ENCODE measurements at places on chromosomes 3 and 15.

GRCh38 chr3:186772701-186773417 lies 10.5 kb upstream of the EIF4A2 start:
- no peak for DNase-seq

- DNase-seq: no peak
Measured at GRCh38 chr3:53763353-53763752, 82.9 kb downstream of the CHDH start.

- DNase-seq: no peak
Measured at GRCh38 chr3:120157681-120158080, 63.4 kb upstream of the GSK3B start.

- no peak for DNase-seq
Measured at GRCh38 chr15:52220251-52220650, 29.1 kb upstream of the GNB5 start.

DNA sequence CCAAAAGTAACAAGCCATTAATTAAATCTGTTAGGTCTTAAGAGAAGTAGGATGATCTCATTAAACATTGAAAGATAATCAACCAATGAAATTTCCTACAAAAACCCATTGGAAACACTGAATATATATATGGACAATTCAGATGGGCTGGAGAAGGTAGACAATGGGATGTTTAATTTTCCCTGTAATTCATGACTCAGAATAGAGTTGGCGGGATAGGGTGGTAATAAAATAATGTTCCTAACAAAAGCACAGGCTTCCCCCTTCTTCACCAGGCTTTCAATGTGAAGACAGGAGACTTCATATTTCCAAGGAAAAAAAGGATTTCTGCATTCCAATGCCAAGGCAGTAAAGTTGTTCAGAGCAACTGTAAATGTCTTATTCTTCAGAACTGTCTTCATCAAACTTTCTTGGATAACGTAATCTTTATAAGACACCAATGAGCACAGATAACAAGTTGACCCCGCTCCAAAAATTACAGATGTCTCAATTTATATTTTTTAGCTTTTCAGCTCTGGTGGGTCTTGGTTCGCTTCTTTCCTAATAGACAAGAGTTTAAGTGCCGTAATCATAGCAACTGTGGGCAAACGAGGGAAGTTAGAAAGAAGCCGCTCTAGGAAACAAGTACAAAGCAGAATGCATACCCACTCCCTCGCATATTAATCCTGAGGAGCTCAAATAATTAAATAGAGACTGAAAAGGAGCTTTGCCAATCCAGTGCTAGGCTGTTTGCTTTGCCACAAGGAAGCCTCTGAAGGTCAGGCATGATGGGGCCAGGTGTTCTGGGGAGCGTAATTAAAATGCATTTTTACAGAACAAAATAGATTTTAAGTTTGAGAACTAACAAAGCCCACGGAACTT lies 377.0 kb downstream of the FOXP1 start:
- DNase-seq: no peak

- DNase-seq: no peak
Measured at GRCh38 chr15:91769894-91770293, 83.6 kb upstream of the SLCO3A1 start.

Data from NCI-H1105 (cell line).